Tibial artery (tissue), 4 donors: ENCODE measurements at places on chromosomes 4 and X.

DNA sequence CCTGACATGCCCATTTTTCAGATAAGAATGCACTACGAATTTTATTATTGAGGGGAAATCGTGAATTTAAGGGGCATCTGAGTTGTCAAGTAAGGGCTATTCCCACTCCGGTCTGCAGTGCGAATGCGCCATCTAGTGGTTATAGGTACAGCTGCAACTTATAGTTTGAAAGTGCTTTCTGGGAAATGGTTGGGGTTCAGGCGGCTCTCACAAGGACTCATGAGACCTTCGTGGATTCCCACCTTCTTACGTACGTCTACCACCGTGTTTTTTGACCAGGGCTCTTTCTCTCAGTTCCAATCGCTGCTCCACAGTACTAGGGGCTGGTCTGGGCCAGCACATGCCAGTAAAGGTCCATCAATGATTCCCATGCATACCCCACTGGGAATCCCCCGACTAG is 12.3 kb downstream of the MSL3 start:
- DNase-seq, result no peak

- no peak for DNase-seq
These were observed 11.1 kb downstream of the STARD8 start for GRCh38 chrX:68658530-68658929.

GRCh38 chr4:75605928-75606327 is 24.4 kb downstream of the CDKL2 start:
- DNase-seq, result no peak

DNA sequence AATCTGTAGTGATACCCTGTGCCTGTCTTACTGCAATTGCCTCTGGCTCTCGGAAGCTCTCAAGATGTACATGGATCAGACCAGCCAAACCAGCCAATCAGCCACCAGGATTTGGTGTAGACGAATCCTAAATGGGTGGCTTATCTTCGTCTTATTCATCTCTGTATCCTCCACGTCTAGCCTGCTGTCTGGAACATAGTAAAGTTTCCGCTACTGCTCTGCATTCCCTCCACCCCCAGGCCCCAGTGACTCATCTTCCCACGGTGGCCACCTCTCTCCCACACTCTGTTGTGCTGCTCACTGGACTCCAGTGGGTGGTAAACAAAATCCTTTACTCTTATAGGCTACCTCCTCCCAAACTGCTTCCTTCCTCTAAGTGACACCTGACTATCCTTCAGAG is 37.8 kb downstream of the SEPTIN6 start:
- DNase-seq, result no peak

DNA sequence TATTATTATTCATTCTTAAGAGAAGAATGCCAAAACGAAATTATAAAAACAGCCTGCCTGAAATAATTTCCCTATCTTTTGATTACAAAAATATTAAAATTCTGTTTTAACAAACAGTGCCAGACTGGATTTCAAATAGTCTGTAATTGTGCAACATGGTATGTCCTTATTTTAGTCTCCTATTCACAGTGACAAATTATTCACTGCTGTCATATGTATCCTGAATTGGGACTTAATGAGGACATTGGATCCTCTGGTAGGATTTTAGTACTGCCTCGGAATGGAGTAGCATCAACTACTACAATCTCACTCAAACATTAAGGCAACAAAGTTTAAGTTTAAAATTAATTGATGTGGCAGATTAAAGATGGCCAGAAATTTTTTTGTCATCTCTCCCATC is 97.6 kb downstream of the CASK start:
- no peak for DNase-seq
